ENCODE measurements at places on chromosomes 3 and 15. TPM values are rescaled to one million over a fixed set of nuclear protein-coding genes. Genes with fewer than 3 reads are reported as not detected.

CCDC54 gene
- total RNA-seq = not detected

EPHB3 gene
- 2.3 TPM for total RNA-seq

NANOGP8 gene
- total RNA-seq = 1.5 TPM

GRCh38 chr3:82461049-82461889, 699.8 kb upstream of the GBE1 start:
- DNase-seq = no peak

- DNase-seq = no peak
Measured at GRCh38 chr3:127796045-127796830, 26.1 kb downstream of the MGLL start.

DNA sequence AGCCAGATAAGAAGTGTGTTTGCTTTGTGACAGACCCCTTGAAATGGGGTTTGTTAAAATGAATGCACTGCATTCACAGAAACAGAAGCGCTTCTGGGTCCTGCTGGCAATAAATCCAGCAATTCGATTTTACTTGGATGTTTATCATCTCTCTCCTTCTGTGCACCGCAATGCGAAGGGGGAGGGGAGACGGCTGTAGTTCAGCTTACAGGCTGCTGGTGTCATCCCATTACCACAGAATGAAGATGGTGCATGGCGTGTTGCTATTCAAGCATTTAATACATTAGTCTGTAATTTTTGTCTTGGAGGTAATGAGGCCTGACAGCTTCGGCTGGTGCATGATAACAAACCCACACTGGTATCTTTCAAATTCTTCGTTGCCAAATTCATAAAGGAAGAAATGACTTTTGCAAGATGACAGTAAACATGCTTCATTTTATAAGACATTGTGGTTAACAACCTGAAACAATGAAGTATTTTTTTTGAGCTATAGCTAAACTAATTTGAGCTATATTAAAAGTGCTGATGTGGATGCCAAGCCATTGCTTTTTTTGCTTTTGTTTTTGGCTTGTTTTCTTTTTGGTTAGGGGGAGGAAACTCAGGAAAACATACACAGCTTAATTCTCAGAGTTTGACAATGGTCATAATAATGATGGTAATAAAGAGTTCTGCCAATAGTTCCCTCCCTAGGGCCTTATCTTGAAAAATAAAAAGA, 418.3 kb downstream of the OTOL1 start:
- peak; percentile 65 for DNase-seq

- DNase-seq = no peak
Measured at GRCh38 chr3:72135636-72136035, 350.7 kb upstream of the PROK2 start.

- DNase-seq = peak; percentile 50
Measured at GRCh38 chr3:157175691-157176507, 16.0 kb upstream of the CCNL1 start.

All from neural progenitor cell (in vitro differentiated cells).